ENCODE measurements at places on chromosomes 11 and 22.

DNA sequence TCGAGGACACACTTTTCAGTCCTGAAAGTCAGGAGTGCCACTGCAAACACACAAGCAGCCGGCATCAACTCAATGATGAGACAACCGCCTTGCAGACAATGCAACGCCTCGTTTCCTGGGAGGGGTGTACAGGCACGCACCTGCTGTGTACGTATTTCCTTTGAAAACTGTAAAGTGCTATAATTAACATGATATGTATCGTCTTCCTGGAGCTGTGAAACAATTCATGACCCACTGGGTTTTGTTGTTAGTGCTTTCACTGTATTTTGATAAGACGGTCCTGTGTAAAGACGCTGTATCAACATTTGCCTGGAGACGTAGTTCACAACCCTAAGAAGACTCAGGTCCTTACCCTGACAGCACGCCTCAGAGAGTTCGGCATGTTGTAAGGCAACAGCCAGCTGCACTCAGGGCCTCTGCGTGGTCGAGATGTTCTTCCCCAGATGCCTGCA is 105.7 kb upstream of the ANO1 start:
- peak; percentile 26 for DNase-seq

- no peak for DNase-seq
Observed at GRCh38 chr11:43580735-43581369, 99.7 kb upstream of the HSD17B12 start.

GRCh38 chr11:69353696-69354544 is 60.0 kb downstream of the MYEOV start:
- no peak for DNase-seq

DNA sequence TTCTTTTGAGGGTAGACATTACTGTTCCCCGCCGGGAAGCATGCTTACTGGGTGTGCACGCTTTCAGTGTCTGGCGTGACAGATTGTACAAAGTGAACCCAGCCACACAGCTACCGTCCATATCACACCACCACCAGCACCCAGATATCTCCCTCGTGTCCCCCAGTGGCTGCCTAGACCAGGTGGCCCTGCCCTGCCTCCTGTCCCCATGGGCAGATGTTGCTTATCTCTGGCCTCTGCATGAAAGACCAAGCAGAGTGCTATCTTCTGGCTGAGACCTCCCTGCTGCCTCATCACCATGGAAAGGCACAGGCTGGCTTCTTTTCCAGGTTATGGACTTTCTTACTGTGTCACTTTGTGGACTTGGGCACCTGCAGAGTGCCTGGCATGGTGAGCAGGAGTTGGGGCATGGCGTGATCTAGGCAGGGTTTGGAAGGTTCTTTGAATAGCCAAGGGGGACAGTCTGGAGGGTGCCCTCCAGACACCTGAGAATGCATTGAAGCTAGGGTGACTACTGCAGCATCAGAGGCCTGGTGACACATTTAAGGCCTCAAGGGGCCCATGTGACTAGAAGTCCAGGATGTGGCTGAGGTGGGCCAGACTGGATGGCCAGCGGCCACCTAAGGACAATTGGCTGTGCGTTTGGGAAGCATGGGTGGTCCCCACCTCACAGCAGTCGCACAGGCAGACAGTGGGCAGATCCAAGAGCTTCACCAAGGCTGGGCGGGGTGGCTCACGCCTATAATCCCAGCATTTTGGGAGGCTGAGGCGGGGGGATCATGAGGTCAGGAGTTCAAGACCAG is 4.7 kb downstream of the TANGO2 start:
- DNase-seq: no peak

DNA sequence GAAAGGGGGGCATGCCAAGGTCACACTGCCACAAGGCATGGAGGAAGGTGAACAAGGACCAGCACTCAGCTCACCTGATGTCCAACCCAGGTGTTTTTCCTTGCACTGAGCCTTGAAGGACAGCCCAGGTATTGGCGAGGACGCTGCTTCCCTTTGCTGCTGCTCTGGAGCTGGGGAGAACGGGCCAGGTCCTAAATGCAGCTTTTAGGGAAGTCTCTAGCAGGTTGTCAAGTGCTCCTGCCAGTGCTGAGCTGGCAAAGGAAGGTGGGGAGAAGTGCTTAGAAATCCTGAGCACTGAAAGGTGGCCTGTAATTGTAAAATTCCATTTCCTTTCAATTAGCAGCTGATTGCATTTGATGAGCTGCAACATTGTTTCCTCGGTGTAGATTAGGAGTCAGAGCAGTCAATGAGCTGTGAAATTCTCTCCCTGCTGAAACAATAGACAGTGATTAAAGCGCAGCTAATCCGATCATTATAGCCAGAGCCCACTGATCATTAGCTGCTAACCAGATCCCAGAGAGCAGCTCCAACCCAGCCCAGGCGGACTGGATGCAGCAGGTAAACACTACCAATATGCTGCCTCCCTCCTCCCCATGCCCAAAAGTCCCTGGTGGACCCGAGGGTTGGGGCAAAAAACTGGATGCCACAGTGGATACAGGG is 507.6 kb downstream of the INSC start:
- no peak for DNase-seq

GRCh38 chr11:2471048-2471803 is 26.4 kb downstream of the KCNQ1 start:
- DNase-seq: no peak

DNA sequence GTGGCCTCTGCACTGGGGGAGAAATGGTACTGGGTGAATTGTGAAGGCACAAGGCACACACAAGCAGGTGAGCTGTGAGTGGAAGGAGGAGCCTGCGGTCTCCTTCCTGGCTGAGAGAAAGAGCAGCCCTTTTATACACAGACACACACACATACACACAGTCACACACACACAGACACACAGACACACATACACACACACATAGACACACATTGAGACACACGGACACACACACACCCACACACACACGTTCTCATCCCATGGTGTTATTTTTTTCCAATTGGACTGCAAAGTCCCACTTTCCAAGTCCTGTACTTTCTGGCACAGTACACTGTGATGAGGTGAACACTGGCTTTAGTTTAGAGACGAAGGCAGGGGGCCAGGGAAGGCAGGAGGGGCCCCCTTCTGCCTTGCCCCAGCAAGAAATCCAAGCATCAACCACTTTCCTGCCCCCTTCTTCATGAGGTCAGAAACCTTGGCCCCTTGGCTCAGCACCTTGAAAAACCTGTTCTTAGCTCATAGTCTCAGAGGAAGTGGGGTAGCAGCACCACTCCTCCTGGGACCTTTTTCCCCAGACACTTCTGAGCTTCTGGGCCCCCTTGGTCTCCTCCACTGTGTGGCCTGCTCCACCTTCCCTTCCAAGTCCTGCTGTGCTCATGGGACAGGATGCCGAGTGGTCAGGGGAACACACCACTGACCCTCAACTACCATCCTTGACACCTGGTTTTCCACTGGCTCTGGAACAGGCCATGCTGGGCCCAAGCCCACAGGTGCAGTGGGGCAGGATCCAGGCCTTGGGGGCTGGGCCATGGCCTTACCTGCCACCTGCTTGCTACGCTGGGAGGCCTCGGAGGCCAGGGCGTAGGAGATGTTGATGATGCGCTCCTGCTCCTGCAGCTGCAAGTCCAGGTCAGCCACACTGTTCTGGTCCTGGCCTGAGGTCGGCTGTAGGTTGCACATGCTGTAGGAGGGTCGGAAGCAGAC is 43.8 kb downstream of the C11orf58 start:
- DNase-seq: no peak

DNA sequence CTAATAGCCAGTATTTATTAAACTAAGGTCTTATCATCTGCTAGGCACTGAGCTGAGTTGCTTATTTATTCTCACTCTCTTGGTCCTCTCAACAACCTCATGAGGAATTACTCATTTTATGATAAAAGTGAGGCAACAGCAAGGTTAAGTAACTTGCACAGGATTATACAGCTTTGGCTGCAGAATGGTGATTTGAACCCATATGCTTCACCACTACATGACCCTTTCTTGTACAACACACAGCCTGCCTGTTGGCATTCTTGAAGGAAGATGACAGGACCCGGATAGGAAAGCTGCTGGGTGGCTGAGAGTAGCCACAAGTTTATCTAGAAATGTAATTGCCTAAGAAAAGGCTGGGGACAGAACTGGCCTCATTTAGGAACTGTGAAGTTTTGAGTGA is 5.3 kb upstream of the PARVA start:
- DNase-seq: no peak

DNA sequence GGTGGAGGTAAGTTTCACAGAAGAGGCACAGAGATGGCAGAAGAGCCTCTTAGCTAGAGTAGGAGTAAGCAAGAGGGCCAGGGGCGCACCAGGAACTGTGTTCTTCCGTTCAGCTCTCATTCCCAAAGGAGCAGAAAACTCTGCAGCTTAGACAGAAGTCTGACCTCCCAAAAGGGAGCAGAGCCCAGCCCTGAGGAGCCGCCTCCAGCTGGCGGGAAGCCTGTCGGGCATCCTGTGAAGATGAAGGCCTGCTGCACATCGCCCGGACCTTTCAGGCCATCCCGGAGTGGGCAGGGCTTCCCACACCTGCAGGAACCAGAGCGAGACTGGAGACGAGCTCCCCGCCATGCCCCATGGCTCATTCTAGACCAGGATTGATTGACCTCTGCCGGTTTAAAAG is 1102.8 kb downstream of the BRD1 start:
- no peak for DNase-seq

DNA sequence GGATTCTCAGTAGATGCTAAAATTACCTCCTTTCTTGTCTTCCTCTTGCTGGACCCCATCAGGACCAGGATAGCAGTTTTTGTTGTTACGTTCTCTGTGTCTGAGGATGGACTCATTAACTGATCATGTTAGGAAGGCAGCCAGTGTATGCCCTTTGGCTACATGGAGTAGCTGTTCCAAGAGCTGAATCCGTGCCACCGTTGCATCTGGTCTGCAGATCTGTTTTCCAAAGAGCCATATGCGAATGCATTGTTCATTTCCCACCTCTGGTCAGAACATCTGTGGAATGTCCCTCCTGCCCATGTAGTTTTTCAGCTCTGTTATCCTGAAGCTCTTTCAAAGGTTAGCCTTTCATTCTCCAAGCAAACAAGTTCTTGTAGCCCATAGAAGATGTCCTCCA is 188.4 kb downstream of the SPON1 start:
- no peak for DNase-seq

GRCh38 chr22:21826204-21826603 is 41.2 kb downstream of the MAPK1 start:
- no peak for DNase-seq

DNA sequence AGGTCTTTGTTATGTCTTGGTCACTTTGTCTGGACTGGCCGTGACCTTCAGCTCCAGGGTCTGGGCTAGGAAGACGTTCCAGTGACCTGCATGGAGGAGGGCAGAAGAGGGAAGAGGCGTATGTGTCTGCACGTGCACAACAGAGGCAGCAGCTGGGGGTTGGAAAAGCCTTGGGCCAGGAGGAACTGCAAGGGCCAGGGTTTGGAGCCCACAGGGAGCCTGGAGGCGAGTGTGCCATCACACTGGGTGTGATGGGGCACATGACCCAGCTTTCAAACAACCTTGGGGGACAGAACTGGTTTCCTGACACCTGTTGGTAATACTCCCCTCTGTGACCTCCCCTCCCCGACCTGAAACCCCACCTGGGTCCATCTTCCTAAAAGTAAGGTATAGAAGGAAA is 34.7 kb downstream of the CHRDL2 start:
- no peak for DNase-seq

GRCh38 chr11:34667810-34668582 is 47.1 kb downstream of the EHF start:
- no peak for DNase-seq

- DNase-seq: no peak
Observed at GRCh38 chr11:21588754-21589153, 604.1 kb upstream of the ANO5 start.

GRCh38 chr11:26851696-26852095 is 129.8 kb upstream of the SLC5A12 start:
- no peak for DNase-seq

DNA sequence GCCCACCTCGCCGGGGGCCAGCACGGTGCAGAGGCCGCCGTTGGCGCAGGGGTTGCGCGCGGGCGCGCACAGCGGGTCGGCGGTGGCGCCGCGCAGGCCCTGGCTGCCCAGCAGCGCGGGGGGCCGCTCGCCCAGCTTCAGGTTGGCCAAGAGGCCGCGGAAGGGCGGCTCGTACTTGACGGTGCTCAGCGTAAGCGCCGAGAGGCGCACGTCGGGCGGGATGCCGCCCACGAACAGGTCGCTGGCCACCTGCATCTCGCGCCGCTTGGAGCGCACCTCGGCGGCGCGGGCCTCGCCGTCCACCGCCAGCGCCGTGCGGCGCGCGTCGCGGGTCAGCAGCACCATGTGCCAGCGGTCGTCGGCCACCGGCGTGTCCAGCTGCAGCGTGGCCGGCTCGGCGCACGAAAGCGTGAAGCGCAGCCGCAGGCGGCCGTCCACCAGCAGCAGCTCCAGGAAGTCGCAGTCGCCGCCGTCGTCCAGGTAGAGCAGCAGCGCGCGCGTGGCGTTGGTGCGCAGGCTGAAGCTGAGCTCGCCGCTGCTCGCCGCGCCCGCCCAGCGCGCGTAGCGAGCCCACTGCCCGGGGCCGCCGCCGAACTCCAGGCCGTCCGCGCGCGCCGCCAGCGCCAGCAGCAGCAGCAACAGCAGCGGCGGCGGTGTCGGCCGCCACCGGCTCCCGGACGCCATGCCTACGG is 9.8 kb downstream of the NRXN2 start:
- no peak for DNase-seq

DNA sequence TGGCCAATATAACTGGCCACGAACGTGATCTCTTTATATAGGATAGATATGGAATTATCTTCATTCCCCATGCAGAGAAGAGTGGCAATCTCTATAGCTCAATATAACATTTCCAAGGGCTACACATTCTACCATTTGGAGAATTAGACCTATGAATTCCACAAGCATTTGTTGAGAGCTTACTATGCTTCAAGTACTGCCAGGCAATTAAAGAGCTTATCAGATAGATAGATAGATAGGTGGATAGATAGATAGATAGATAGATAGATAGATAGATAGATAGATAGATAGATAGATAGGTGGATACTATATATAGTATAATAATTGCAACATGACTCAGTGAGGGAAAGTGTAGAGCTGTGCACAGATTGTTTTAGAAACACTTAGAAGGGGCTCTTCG is 1.5 kb upstream of the OR6X1 start:
- DNase-seq: no peak

DNA sequence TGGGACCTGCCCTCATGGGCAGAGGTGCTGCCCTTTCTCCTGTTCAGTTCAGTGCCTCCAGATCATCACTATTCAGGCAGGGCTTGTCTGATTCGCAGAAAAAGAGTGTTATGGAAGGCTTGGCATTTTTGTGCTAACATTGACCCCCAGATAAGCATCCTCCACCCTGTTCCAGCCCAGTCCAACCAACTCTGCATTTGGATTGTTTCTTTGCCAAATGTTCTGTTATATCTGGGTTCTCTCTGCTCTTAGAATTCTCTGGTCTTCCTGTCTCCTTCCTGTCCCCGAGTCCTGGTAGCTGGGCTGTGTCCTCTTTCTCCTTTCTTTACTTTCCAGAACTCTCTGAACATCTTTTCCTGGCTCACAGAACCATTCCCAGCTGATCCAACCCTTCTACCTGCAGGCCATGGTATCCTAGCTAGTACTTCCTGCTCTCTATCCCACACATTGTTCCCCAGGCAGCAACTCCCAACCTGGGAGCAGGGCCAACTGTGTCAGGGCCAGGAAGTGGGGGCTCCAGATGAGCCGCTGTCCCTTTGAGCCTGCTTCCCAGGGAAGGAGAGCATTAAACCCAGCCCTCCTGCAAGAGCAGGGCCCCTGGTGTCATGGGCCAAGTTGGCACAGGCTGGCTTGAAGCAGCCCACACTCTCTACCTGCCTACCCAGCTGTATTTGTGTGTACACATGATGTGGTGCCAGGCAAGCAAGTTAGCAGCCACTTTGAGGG is 280.7 kb upstream of the CADM1 start:
- no peak for DNase-seq
